ENCODE measurements at places on chromosomes 6 and 20.

- no peak for DNase-seq
Observed at GRCh38 chr20:1694672-1695071, 37.1 kb upstream of the SIRPG start.

- no peak for DNase-seq
Observed at GRCh38 chr20:5486377-5487054, 169.8 kb upstream of the PROKR2 start.

DNA sequence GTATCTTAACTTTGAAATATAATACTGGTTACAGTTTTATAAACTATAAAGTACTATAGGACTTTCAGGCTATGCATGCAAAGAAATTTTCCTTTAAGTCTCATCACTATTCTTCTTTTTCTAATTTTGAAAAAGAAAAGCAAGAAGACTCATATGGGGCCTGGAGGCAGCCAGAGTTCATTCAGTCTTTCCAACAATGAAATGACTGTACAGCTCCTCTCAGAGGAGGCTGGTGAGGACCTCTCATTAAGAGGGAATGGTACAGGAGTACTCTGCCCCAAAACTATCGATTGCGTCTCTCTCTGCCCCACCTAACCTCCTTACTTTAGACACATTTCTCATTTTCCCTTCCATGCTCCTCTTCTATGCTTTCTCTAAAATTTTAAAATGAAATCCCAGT lies 66.3 kb downstream of the FILIP1 start:
- no peak for DNase-seq

GRCh38 chr6:109295109-109295773 lies 87.0 kb downstream of the CD164 start:
- no peak for DNase-seq

- DNase-seq: no peak
Observed at GRCh38 chr6:33215271-33216116, 7.2 kb downstream of the RING1 start.

DNA sequence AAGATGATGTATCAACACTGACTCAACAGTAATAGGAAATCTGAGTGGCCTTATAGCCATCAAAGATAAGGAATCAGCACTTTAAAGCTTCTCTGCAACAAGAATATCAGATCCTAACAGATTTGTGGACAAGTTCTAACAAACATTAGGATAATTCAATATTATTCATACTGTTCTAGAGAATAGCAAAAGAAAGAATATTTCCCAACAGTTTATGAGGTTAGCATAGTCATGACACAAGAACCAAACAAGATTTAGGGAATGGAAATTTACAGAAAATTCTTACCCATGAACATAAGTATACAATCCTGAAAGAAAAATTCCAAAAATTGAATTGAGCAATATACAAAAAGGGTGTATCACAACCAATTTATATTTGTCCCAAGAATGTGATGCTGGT lies 64.3 kb upstream of the BTBD3 start:
- no peak for DNase-seq

DNA sequence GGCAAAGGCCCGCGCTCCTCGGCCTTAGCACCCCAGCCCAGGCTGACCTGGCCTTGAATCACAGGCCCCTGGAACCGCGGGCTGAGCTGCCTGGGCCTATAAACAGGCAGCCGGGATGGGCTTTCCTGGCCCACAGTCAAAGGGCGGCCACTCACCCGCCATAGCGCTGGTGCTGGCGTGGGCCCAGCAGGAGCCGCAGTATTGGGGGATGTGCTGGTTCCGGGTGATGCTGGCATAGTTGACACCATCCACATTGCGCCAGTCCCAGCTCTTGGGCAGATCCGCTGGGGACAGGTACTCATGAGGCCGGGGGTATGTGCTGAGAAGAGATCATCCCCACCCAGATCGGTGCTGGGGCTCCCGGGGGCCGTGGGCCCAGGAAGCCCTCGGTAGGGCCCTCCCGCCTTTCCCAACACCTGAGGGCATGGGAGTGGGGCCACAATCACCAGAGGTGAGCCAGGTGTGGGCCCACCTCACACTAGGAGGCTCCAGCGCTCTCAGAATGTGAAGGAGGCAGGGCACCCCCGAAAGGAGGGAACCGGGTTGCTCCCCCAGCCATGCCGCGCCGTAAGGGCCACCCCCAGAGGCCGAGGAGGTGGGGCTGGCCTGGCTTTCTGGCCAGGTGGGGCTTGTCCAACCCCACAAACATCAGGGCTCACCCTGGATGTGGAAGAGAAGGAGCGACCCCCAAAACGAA lies 739 bp downstream of the CTSZ start:
- DNase-seq: no peak

GRCh38 chr20:50126662-50127061 lies 13.7 kb upstream of the UBE2V1 start:
- no peak for DNase-seq

- DNase-seq: no peak
Observed at GRCh38 chr6:115830895-115831294, 229.8 kb downstream of the FRK start.

DNA sequence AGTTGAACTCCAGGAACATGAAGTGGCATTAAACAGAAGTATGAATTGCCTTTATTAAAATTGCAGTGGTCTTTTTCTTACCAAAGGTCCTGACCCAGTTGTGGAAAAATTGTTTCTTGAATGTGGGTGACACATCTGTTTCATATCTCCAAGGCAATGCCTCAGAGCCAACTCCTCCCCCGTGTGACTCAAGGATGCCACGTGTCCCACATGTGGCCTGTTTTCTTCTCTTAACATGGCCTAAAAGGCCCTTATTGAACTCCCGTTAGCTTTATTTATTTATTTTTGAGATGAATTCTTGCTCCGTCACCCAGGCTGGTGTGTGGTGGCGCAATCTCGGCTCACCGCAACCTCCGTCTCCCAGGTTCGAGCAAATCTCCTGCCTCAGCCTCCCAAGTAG lies 128.4 kb upstream of the ESR1 start:
- no peak for DNase-seq

DNA sequence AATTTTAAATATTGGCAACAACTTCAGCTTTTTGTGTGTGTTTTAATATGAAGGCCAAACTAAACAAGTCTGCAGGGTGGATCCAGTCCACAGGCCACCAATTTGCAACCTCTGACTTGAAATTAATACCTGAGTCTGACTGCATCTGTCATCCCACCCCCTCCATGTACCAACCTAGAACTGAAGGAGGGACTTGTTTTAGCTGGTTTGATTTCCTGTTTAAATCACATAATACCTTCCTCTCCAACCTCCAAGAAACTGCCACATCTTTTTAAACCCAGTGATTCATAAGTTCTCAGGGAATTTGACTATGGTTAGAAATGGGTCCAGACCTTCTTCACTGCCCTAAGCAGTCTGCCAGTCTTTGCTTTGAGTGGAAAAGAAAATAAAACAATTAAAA lies 21.6 kb downstream of the RNF8 start:
- no peak for DNase-seq

- no peak for DNase-seq
Observed at GRCh38 chr6:112525749-112526148, 178.6 kb downstream of the RFPL4B start.

GRCh38 chr6:21596145-21596948 lies 2.8 kb downstream of the SOX4 start:
- DNase-seq: no peak

- no peak for DNase-seq
Observed at GRCh38 chr6:130932438-130932837, 105.2 kb downstream of the SMLR1 start.

DNA sequence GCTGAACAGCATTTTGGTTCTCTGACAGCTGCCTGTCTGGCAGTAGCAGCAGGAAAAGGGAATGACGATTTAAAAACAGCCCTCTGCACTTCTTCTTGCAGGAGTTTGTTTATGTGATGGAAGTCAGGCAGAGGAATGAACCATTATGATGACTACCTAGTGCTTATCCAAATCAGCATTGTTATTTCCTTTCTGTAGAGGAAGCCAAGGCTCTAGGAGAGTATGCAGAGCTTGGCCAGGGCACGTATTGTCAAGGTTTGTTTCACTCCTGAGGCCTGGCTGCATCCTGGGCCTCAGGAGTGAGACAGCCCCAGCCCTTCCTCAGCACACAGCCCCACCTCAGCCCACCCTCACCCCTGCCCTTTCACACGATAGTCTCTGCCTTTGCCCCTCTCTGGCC lies 68.5 kb downstream of the FAM229B start:
- no peak for DNase-seq

DNA sequence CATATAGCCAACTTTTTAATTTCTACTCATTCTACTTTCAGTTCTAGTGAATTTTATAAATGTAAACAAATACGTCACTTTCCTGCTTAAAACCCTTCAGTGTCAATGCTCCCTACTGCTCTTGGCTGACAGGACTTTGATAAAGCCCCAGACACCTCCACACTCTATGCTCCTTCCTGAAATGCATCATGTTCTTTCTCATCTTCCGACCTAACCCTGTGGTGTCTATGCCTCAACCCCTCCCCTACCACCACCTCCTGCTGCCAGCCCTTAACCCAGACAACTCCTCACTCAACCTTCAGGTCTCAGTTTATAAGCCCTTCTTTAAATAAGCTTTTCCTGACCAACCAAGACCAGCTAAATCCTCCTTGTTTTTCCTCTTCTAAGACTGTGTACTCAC lies 19.1 kb downstream of the TLDC2 start:
- no peak for DNase-seq

DNA sequence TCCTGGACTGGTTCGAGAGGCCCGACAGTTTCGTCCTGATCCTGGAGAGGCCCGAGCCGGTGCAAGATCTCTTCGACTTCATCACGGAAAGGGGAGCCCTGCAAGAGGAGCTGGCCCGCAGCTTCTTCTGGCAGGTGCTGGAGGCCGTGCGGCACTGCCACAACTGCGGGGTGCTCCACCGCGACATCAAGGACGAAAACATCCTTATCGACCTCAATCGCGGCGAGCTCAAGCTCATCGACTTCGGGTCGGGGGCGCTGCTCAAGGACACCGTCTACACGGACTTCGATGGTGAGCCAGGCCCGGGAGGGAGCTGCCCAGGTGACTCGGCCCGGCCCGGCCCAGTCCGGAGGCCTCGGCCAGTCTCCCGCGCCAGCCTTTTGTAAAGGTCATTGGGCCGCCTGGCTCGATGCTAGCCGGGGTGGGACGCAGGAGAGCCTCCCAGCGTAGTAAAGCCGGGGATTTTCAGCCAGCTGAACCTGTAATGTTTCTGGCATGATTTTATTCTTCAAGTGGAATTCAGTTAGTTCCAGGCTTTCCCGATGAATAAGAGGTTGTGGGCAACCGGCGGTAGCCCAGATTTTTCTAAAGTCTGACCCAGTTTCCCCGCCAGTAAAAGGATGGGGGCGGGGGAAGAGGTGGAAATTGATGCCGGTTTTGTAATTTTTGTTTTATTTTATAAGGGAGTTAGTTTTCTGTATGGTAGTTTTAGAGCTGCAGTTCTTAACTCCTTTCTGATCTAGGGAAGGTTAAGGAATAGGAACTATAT lies 1.4 kb downstream of the PIM1 start:
- no peak for DNase-seq

DNA sequence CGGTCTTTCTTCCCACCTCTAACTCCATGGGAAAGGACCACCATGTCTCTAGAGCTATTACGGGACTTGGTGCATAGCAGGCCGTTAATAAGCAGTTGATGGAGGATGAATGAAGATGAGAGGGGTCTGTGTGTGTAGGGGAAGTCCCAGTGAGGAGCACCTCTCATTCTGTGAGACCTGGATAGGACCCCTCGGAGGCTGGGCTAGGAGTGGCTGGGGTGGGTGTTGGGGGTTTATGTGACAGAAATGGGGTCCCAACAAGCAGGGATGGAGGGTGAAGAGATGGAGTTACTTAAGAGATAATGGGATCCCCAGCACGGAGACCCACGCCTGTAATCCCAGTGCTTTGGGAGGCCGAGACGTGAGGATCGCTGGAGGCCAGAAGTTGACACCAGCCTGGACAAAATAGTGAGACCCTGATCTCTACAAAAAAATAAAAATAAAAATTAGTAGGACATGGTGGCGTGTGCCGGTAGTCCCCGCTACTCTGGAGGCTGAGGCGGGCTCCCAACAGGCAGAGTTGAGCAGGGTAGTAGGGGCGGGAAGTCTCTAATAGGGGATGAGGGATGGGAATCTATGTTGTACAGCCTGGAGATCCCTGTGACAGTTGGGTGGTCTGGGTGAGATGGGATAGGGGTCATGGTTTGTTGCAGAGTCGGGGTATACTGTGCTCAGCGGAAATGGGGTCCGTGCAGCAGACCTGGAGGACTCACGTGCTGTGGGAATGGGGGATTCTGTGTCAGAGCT lies 677 bp upstream of the ZNF341 start:
- DNase-seq: no peak

GRCh38 chr20:37567331-37567665 lies 39.6 kb upstream of the BLCAP start:
- no peak for DNase-seq

GRCh38 chr6:124991764-124992295 lies 29.6 kb downstream of the RNF217 start:
- DNase-seq: no peak

DNA sequence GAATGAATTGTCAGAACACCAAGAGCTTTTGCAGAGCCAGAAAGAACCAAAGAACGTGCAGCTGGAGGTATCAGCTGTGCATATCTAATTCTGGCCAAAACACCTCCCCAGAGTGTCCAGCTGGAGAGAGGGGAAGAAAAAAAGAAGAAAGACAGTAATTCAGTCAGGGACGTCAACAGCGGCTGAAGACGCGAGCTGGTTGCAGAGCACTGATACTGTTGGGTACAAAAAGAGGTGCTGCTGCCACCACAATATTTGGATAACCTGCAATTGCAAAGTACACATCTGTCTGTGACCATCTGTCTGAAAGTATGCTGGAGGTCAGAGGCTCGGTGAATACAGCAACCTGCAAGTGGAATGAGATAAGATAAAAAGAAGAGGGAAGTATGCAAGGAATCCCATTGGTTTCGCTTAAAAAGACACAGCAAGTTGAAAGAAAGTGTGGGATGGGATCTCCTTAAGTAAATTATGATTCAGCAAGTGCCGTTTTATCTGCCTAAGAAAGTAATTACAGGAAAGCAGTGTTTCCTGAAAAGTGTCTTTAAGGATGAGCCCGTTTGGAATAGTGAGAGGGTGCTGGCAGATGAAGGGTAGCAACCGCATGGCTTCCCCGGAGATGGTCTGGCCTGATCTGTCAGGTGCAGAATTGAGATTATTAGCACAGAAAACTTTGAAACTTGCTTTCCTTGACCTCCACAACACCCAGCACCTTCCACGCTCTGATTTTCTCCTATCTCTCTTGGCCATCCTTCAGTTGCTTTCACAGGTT lies 189.9 kb upstream of the PRDM1 start:
- no peak for DNase-seq

DNA sequence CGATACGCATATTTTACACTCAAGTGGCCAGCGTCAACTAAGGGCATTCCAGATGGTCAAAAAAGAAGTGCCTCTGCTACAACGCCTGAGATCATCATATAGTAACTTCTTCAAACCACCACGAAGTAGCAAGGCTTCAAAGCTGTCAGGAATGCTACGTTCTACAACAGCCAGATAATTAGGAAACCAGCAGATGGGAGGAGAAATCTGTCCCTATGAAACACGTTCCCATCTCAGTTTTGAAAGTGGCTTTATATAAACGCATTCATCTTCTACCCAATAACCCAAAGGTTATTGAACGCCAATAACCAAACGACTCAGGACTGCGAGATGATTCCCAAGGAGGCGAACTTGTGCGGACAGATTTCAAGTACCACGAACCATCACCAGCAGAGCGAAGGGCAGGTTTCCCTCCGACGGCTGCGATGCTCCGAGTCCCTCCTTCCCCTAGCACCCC lies 1.2 kb downstream of the ABHD12 start:
- no peak for DNase-seq

- DNase-seq: no peak
Observed at GRCh38 chr20:8658103-8658502, 410.8 kb upstream of the PLCB4 start.

- DNase-seq: no peak
Observed at GRCh38 chr20:4152696-4153235, 137.4 kb upstream of the RNF24 start.

GRCh38 chr6:100116411-100117194 lies 122.6 kb upstream of the MCHR2 start:
- DNase-seq: no peak

Measured in activated T-cell treated with anti-CD3 and anti-CD28 coated beads for 4 hours (primary cell).